ENCODE measurements at places on chromosomes 16 and 17.
A peak's percentile ranks its signal among the peaks of the same experiment; 100 is the strongest.

DNA sequence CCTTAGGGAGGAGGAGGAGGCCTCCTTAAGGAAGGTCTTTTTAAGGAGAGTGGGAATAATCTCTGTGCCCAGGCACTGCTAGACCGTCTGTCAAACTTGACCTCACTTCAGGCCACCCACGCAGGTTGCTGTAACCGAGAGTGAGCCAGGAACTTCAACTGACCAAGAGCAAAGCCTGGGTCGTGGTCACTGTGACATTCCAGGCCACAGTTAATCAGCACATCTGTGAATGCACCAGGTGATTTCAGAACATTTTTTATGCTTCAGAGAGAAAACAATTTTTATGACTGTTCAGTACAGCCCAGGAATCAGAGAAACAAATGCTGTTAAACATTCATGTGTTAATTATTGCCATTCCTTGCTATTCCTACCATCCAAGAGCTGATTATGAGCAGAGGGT lies 226.6 kb upstream of the ASIC2 start:
- DNase-seq = no peak

- peak; percentile 30 for DNase-seq
These were observed 30.9 kb downstream of the HOXB1 start for GRCh38 chr17:48499735-48500434.

GRCh38 chr17:61411261-61412142 lies 11.9 kb downstream of the TBX2 start:
- DNase-seq = peak; percentile 65

GRCh38 chr16:74896389-74897370 lies 88.2 kb downstream of the WDR59 start:
- DNase-seq = no peak

All from NCI-H146 (cell line).